ENCODE measurements at places on chromosomes 7 and 10.
A peak's percentile ranks its signal among the peaks of the same experiment; 100 is the strongest.

- no peak for DNase-seq
Observed at GRCh38 chr7:107007007-107007891, 37.3 kb upstream of the PRKAR2B start.

- DNase-seq = no peak
Observed at GRCh38 chr10:132110111-132110521, 44.4 kb downstream of the JAKMIP3 start.

DNA sequence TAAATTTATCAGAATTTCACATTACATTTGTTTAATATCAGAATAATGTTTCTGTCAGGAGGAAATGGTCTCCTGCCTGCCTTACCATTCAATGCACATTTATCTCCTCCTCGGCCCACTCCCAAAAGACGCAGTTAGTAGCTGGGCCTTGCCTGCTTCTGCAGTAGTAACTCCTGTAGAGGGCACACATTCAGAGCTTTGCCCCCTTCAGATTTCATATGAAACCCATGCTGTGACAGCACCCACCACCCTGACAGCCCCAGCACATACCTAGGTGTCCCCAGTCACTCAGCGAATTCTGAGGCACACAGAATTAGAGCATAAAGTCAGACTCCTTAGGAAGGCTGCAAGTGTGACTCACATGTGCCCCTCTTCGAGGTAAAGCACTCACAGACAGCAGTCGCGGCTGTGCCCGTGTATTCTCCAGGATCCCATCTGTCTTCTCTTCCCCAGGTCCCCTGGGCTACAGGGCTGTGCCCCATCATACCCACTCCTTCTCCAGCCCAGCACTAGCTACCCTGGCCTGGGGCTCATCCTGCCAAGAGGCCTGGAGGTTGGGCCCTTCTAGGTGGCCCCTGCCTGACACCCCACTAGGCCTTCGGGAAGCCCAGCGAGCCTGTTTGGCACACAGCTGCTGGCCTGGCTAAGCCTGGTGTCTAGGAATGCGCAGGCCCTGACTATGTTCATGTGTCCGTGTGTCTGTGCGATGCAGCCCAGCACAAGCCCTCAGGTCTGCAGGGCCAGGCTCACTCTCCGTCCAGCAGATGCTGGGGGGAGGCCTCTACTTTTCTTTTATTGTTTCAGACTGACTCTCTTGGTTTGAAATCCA is 4.7 kb upstream of the DEPP1 start:
- no peak for DNase-seq

- DNase-seq = no peak
Observed at GRCh38 chr7:116177009-116177408, 33.3 kb upstream of the TES start.

DNA sequence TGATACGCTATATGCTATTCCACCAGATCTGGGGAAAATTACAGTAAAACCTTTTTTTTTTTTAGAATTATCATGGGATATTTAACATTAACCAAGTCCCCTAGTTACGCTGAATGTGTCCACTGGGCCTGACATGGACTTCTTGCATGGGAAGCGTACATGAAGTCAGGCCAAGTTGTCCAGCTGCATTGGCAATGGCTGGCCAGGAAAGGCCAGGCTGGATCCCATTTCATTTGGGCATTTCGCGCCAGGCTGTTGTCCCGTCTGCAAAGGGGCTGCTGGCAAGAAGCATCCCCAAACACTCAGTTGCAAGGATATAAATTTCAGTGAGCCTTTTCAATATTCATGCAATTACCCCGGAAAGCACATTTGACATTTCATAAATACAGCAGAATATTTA is 933.3 kb downstream of the GRID1 start:
- DNase-seq = no peak

DNA sequence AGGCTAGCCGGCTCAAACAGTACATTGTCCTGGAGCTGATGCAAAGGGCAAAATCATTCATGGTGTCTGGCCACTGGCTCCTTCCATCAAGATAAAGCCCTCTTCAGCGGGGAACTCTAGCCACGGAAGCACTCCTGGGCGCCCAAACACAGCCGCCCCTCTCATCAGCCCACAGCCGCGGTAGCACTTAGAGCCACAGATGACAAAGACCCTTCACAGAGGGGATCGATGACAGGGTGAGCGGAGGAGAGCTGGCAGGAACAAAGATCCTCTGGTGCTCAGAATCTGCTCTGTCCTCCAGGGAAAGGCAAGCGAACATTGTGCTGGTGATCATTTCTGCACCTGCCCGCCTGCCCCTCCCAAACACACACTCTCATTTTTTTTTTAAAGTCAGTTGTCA is 222.2 kb upstream of the NRP1 start:
- DNase-seq = no peak

- DNase-seq = peak; percentile 94
Observed at GRCh38 chr7:81684514-81685269, 85.2 kb downstream of the HGF start.

GRCh38 chr10:131786756-131787605 is 113.8 kb upstream of the PPP2R2D start:
- DNase-seq = peak; percentile 39

GRCh38 chr7:101677797-101678479 is 48.8 kb upstream of the MYL10 start:
- no peak for DNase-seq

GRCh38 chr10:32650246-32650655 is 204.3 kb downstream of the CCDC7 start:
- no peak for DNase-seq

DNA sequence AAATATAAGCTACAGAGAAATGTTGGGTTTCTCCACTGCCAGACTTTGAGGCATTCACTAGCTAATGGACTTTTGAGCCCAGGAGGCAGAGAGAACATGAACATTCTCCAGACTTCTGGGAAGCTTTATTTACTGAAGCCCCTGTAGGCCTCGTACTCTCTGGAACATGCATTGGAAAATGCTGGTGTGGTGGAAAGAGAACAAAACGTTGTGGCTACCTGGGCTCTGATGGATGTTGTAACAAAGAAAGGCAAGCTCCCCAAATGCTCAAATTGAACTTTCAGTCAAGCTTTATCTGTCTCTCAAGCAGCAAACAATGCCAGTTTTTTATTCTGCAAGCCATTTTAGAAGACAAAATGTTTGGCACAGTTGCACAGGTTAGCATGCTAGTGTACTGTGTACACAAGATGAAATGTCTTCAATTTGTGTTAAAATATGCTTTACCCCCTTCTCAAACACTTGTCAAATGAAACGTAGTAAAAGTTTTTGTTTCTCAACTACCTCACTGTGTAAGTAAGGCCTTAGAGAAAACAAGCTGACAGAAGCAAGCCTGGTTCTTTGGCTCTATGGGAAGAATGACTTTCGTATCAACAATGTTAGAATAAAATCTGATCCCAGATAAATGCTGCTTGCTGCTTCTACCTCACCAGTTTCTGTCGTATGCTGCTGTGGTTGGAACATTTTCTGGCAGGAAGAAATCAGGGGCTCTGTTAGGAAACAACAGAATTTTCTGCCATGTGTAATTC is 71.0 kb upstream of the CC2D2B start:
- no peak for DNase-seq

DNA sequence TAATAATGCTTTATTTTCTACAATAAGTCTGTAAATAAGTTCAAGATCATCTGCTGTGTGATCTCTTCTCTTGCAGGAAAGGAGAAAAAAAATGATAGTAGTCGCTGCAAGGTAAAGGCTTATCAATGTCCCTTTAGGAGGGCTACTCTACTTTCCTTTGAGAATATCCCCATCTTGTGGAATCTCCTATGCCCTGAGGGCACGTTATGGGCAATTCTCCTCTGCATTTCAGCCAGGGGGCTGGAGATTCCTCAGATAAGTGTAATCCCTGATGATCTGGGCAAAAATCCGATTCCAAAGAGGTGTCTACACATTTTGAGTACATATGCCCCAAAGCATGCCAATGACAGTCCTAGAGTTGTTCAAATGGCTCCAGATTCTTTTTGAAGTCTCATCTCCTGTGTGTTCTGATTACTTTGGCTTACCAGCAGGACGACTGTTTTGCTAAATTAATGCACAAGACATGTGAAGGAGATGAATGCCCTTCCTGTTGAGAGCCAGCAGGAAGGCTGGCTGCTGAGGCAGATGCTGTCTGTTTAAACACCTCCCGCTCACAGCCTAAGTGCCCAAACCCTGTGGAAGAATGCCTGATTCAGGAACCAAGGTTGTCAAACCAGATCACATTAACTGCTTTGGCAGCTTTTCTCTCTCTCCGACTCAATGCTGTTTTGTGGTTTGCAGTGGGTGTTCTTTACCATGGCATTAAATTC is 171.2 kb upstream of the COL1A2 start:
- DNase-seq = peak; percentile 60

- DNase-seq = no peak
Observed at GRCh38 chr7:14858866-14859265, 43.7 kb downstream of the DGKB start.

- no peak for DNase-seq
Observed at GRCh38 chr10:71873582-71874211, 22.6 kb upstream of the PSAP start.
